ENCODE measurements at places on chromosomes 1 and 21. TPM values are rescaled to one million over a fixed set of nuclear protein-coding genes. Genes with fewer than 3 reads are reported as not detected.

LRRC71 gene
- not detected for total RNA-seq

PROK1 gene
- not detected for total RNA-seq

EXOSC10 gene
- 73.8 TPM for total RNA-seq

OR4F29 gene
- total RNA-seq: not detected

SLC44A5 gene
- total RNA-seq: not detected

GRCh38 chr1:204278958-204279357 is 65.2 kb upstream of the GOLT1A start:
- no peak for DNase-seq

DNA sequence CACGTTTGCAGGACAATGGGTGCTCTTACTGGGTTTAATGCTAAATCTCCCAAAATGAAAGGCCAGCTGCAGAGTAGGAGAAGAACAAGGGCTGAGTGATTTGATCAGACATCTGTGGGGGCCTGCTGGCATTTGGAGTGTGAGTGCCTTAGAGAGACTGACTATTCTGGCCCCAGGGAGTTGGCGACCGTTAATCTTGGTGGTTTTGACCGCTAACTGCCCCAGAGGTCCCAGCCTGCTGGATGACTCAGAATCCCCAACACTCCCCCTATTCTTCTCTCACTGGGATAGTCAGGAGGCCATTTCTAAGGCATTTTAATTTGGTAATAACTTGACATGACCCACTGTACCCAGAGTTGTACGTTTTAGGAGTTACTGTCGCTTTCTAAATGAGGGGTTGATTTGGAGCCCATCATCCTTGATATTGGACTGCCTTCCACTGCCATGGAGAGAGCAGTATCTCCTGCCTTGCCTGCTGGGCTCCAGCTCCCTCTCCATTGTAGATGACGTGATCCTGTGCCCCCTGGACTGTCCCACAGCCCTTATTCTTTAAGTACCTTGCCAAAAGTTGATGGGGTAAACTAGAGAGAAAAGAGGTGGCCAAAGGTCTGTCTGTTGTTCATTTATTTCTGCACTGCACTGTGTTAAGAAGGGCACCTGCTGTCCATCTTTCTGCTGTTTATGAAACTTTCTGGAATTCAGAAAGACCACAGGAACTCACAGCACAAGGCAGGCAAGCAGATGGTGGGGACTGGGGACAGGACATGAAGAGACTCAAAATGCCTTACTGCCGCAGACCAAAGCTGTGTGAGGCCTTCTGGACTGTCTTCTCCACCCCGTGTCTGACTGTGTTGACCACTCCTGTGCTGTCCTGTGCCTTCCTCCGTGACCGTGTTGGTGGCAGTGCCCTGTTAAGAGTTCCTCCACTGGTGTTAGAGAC is 98.2 kb upstream of the ARTN start:
- no peak for DNase-seq

- DNase-seq: no peak
These were observed 292.8 kb upstream of the VAMP3 start for GRCh38 chr1:7478142-7478790.

DNA sequence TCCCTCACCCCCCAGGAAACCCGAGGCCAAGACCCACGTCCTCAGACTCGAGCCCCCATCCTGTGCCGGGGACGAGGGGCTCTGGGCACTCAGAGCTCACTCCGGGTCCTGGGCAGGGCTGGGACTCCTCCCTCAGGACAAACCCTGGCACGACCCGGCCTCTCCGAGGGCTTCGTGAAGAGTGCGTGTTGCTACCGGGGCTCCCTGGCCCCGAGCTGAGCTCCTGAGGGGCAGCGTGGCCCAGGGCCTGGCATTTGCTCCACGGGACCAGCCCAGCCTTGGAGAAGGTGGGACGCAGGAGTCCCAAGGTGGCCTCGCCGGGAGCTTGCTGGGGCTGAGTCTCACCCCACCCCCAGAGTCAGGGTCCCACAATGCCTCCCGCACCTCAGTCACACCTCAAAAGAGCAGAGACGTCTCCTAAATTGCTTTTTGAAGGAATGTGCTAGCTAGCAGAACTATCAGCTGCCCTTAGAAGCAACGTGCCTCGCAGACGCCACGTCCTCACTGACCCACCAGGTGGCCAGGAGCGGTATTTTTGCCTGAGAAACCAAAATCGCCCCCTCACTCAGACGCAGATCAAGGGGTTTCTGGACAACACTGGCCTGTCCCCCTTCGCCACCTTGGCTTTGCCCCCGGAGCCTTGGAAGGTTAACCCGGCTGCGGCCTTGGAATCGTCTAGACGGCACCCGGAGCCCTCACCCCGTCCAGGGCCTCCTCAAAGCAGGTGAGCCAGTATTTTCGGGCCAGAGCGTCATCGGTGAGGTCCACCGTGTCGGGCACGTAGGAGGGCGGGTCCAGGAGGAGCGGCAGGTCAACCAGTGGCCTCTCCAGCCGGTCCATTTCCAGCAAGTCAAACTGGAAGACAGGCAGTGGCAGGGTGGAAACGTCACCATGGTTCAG is 11.3 kb downstream of the PANK4 start:
- no peak for DNase-seq

DNA sequence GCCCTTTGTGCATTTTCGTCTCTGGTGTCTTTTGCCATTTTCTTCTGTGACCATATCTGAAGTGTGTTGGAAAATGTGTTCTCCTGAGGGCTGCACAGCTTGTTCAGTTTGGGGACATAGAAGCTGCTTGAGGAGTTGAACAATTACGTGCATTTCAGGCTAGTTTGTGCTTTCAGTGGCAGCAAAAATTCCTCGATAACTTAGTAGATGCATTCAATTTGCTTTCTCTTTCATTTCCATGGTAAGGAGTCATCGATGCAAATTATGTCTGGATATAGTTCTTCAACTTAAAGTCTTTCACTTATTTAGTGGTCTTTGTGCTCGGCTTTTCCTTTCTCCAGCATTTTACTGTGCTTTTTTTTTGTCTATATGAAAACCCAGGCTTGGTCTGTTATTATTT is 441.5 kb downstream of the PLA2G4A start:
- no peak for DNase-seq

- DNase-seq: no peak
These were observed 16.1 kb downstream of the ENSA start for GRCh38 chr1:150613061-150613920.

DNA sequence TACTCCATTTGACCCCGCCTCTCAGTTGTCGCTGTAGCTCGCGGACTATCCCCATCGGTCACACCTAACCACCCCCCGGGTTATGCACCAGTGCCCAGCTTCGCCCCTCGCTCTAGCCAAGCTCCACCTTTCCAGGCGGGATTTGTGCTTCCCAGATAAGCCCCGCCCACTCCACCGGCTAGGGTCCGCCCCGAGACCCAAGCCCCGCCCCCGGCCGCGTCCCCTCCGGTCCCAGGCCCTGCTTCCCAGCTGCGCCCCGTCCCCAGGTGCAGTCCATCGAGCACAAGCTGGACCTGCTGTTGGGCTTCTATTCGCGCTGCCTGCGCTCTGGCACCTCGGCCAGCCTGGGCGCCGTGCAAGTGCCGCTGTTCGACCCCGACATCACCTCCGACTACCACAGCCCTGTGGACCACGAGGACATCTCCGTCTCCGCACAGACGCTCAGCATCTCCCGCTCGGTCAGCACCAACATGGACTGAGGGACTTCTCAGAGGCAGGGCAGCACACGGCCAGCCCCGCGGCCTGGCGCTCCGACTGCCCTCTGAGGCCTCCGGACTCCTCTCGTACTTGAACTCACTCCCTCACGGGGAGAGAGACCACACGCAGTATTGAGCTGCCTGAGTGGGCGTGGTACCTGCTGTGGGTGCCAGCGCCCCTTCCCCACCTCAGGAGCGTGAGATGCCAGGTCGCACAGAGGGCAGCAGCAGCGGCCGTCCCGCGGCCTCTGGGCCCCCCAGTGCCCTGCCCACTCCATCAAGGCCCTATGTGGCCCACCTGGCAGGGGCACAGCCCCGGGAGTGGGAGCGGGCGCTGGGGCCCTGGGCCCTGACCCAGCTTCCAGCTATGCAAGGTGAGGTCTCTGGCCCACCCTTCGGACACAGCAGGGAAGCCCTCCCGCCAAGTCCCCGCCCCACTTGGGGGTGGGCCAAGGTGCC is 23.9 kb downstream of the CITED4 start:
- no peak for DNase-seq
